ENCODE measurements at places on chromosomes 2 and 18.
A peak's percentile ranks its signal among the peaks of the same experiment; 100 is the strongest.

DNA sequence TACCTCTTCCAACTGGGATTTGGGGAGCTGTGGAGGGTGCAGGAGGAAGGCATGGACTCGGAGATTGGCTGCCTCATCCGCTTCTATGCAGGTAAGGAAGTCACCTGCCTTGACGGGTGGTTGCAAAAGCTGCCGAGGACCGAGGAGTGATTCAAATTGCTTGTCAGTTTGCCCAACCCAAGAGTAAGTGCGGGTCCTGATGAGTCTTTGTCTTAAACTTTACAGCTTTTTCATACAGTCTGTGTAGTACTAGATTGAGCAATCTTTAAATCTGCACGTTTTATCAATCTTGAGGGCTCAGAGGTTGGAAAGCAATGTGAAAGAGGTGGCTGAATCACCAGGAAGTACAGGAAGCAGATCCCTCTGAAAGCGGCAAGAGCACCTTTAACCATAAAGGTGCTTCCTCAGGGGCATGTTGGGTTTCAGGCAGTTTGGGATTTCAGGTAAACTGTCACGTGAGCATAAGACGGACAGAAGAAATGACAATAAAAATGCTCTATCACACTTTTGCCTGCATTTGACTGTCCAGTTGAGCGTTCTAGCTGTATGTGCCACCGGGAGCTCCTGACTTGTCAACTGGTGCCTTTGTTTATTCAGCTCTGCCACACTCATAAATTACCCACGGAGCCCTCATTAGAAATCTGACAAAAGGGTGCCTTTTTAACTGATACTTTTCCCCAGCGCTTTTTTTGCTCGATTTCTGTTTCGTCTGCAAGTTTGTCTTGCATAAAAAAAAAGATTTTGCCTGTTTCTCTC lies 2.0 kb downstream of the PHLPP1 start:
- DNase-seq, result peak; percentile 92

- DNase-seq, result no peak
Observed at GRCh38 chr2:191384829-191385228, 139.6 kb downstream of the MYO1B start.

- no peak for DNase-seq
Observed at GRCh38 chr2:161371869-161372268, 44.2 kb upstream of the TBR1 start.

DNA sequence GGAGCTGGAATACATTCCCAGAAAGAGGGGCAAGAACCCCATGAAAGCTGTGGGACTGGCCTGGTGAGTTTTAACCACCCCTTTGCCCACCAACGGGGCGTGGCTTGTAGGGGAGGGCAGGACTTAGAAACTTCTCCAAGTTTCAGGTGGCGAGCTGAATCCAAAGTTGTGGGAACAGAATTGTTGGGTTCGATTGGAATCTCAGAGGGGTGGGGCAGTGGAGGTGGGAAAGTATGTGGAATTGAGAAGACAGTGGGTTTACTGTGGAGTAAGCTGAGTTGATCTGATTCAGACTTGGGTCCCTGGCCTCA lies 1.1 kb downstream of the PNKD start:
- no peak for DNase-seq

DNA sequence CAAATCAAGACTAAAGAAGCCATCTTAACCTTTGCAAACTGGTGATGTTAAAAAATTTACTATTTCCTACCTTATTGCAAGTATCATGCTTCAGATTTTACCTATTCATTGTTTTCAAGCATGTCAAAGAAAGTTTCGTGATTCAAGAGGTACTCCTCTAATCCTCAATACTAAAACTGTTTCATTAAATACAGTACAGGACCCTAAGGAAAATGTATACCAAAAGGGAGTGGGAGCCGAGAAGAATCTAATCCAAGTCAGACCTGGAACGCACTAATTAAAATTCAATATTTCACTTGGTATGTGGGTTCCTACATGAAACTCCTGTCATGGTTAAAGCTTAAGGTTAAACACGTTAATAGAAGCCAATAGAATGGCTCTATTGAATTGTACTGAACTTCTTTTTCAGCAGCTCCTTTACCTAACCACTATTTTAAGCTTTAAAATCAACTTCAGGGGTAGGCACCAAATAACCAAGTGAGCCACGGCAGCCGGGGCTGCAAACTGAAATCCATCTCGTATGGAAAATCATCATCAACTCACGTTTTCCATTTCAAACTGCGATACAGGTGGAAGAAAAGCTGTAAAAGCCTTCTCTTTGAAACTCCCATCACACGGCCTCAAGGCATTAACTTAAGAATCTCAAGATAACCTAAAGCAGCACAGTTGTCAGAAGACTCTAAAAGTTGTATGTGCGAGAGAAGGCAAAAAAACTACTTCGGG lies 188.8 kb downstream of the ZEB2 start:
- no peak for DNase-seq

- peak; percentile 56 for DNase-seq
Observed at GRCh38 chr2:218295029-218295428, 2.7 kb upstream of the TMBIM1 start.

DNA sequence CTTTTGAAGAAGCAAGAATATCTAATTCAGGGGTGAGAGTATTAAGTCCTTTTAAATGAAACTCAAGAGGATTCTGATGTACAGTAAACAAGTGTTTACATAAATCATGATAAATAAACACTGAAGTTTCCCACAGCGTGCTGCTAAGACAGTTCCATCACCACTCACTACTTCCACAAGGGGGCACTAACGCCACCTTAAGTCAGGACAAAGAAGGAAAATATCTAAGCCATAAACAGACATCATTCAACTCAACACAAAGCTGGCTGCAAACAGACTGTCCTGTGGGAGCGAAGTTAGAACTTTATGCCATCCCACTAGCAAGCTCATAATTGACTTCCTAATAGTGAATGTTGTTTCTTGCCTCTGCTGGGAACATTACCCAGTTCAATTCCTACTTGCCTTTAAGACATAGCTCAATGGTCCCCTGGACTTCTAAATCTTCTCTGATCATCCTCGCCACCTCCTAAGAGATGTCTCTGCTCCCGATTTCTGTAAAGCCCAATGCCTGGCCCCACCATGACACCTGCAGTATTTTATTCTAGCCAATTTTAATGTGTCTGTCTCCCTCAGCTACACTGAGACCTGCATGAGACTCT lies 36.5 kb downstream of the MRPL44 start:
- DNase-seq, result peak; percentile 92

DNA sequence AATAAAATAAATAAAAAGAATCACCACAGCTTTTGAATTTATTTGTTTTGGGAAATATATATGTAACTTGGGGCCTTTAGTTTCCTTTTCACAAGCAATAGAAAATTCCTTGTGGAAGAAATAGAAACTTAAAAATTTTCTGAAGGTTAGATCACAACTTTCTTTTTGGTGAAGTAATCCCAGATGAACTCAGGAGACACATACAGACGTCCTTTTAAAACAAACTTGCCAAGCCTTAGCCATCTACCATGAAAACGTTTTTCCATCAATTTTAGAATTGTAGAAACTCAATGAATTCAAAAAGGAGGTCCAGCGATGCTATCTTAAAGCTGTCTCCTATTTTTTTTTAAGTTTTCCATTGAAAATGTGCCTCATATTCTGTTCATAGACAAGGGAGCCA lies 225.6 kb downstream of the ASXL3 start:
- DNase-seq, result no peak

GRCh38 chr2:230796280-230796862 lies 68.4 kb upstream of the ITM2C start:
- DNase-seq, result peak; percentile 74

- DNase-seq, result no peak
Observed at GRCh38 chr2:132849118-132849517, 179.1 kb upstream of the LYPD1 start.

Measured in trophoblast cell (in vitro differentiated cells and primary cell).